ENCODE measurements at places on chromosomes 2 and 18.

DNA sequence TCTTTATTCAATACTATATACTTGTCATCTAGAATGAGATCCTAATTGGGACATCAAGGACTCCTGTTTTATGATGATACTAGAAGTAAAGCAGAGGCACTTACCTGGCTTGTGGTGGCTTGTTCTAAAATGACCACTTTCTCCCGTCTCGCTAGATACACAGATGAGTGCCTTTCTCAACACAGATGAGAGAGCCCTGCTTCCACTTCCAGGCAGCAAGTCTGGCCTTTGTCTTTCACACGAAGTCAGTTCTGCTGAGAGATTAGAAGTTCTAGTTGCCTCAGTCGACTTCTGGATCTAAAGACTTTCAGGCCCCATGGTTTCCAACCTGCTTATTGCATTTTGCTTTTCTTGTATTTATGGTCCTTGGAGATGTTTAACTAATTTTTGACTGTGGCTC, 70.3 kb downstream of the PPP1R1C start:
- no peak for DNase-seq

- no peak for DNase-seq
These were observed 185.8 kb upstream of the ACVR2A start for GRCh38 chr2:147659051-147659450.

DNA sequence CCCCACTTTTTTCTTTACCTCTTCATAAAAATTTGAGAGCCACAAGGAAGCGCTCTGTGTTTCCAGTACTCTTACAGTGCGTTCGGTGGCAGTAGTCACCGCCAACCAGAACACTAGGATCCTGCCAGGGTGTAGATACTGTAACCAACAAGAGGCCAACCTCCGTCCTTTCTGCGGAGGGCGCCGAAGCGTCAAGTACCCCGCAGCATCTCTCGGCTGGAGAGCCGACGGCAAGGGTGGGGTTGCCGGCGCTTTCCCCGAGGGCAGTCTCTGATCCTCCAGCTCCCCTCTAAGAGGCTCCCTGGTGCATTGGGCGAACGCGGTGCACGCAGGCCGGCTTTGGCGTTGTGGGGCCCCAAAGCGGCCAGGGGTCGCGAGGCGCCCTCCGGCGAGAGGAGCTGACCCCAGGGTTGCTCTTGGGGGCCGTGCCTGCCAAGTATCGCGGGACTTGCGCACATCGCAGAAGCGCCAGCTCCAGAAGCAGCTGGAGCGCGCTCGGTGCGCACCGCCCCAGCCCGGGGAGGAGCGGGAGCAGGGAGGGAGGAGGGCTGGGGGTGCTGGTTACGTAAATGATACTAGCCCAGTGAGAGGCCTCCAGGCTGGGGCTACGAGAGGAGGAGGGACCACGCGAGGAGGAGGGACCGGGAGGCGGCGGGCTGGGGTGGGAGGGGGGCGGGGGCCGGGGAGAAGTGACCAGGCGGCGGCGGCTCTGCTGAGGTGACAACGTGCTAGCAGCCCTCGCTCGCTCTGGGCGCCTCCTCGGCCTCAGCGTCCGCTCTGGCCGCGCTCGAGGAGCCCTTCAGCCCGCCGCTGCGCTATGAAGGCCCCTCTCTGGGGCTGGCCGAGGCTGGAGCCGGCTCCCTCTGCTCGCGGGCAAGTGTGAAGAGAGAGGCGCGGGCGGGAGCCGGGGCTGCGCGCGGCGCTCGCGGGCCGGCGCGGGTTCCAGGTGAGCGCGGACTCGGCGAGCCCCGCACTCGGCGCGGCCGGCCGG, at the start of gene GALNT13:
Gene GALNT13, plus strand, starts transcription at position 692 of the 991 bp plus-strand sequence.
- DNase-seq, result peak; percentile 94

GRCh38 chr2:190320696-190321095, 1.1 kb upstream of the HIBCH start:
- DNase-seq, result no peak

DNA sequence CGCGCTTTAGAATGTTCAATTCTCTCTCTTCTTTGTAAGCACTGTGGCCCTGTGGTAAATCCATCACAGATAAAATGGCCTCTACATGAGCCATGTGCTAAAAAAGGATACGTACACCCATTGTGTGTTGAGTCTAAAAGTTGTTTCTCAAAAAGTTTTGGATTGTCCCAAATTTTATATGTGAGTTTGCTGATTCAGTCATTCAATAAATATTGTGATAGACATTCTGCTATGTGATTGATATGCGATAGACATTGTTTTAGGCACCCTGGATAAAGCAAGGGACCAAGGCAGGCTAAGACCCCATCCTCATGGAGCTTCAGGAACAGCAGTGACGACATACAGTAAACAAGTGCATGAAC, 53.5 kb downstream of the E2F6 start:
- DNase-seq, result no peak

- no peak for DNase-seq
These were observed 410.9 kb upstream of the CYRIA start for GRCh38 chr2:17076533-17076932.

DNA sequence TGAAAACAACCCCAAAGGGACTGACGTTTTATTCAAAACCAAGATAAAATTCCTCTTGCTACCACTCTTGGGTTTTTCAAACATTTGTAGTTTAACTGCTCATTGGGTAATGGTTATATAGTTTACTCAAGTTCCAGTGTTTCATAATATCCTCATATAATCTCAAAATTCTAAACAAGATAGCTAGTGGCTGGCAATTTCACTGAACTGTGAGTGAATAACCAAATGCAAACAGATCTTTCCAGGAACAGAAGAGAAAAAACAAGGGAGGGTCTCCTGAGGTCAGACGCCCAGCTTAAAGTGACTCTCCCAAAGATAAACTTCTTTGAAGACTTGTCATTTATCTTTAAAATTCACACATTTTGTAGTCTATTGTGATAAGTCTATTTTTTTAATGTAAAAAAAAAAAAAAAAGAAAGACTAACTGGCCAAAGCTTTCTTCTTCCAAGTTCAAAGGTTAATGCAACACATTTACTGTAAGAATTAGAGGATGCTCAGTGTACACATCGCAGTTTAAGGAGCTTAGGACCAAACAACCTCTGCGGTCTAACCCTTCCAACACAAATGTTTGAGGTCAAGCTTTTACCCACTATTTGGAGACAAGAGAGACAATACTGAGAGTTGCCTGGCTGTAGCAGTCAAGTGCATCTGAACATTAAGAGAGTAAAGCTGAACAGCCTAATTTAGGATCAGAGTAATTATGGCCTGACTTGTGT, 26.6 kb downstream of the LPIN2 start:
- no peak for DNase-seq

DNA sequence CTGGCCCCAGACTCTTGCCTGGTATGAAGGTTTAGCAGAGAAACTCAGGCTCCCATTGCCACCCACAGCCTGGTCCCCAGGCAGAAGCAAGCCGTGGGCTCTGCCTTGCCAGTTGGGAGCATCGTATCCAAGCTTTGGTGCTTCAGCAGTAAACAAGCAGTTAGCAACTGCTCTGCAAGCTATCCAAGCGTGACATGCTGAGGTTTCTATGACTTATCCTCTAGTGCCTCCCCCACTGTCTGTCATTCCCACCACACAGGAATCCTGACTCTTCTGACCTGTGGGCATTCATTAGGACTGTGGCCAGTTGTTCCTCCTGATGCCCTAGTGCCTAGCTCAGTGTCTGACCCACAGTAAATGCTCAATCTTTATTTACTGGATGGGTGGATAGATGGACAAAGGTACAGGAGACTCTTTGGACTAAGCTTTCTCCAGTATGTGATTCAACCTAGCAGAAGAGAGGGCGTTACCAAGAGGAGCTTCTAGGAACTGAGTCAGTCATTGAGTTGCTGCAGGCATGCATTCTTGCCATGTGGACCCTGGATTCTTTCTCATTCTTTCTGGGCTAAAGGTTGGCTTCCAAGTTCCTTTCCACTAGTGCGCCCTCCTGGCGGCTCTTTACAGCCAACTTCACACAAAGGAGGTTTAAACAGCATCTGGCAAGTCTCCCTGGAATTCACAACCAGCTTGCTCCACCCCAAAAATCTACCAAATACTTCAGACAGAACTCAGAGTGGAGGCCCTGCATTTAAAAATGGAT, 40.6 kb upstream of the MRPL19 start:
- no peak for DNase-seq

DNA sequence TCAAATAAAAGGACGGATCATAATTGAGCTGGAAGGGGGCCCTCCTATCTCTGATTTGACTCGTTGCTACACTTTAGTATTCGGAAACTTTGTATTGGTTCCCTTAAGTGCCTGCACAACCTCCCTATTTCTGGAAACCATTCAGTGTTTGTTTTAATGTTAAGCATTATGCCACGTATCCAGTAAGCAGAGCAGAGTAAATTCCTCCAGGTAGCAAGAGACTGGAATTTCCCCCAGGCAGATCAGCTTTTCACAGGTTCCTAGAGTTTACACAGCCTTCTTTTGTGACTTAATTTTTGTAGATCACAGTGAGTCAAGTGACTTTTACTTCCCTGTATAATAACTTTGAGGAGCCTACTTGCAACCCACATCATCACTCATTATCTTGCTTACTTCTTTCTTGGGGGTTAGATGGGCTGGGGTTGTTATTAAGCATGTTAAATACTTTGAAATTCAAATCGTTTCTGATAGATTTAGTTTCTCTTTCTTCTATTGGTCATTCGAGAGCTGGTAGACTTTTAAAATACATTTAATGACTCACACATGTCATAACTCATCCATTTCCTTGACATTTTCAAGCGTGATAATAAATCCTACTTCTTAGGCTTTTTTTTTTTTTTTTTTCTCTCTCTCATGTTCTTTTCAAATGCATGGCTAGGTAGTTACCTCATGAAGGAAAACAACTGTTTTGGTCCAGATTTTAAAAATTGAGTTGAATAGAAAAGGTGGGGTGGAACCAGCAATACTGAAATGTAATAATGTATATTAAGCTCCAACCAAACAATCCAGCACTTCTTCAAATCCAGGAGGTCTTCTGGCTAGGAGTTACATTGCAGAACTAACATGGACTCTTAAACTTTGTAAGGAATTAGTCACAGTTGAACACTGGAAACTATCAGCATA, 219.3 kb downstream of the NEDD4L start:
- no peak for DNase-seq

DNA sequence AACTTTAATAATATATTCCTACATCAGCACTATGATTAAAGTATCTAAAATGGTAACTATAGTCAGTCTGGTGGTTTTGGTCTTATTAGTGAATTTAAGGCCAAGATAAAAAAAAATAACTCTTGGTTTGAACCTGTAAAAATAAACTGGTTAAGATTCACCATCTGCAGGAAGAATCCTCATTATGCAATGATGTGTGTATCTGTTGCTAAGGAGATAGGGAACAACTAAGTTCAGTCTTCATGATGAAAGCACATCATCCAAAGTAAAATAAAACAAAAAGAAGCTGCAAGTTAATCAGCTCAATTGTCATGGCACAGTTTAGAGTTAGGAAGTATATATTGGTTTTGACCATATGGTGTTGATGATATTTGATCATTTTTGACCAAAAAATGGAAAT, 466.0 kb downstream of the NYAP2 start:
- no peak for DNase-seq

DNA sequence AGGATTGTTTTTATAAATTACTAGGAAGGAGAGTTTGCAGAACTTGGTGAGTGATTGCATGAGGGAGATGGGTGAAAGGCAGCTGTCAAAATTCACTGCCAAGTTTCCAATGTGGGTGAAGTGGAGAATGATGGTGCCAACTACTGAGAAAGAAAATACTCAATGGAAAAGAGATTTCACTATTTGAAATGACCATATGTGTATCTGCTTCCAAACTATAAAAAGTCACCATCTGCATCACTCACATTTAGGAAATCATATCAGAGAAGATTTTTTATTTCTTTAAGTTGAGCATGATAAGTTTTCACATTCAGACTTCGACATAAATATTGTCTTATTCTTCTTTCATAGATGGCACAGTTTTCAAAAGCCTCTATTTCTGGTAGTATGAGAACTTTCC, 570.0 kb upstream of the DSEL start:
- DNase-seq, result no peak

- no peak for DNase-seq
These were observed 2.8 kb downstream of the ZFP36L2 start for GRCh38 chr2:43223521-43224001.

DNA sequence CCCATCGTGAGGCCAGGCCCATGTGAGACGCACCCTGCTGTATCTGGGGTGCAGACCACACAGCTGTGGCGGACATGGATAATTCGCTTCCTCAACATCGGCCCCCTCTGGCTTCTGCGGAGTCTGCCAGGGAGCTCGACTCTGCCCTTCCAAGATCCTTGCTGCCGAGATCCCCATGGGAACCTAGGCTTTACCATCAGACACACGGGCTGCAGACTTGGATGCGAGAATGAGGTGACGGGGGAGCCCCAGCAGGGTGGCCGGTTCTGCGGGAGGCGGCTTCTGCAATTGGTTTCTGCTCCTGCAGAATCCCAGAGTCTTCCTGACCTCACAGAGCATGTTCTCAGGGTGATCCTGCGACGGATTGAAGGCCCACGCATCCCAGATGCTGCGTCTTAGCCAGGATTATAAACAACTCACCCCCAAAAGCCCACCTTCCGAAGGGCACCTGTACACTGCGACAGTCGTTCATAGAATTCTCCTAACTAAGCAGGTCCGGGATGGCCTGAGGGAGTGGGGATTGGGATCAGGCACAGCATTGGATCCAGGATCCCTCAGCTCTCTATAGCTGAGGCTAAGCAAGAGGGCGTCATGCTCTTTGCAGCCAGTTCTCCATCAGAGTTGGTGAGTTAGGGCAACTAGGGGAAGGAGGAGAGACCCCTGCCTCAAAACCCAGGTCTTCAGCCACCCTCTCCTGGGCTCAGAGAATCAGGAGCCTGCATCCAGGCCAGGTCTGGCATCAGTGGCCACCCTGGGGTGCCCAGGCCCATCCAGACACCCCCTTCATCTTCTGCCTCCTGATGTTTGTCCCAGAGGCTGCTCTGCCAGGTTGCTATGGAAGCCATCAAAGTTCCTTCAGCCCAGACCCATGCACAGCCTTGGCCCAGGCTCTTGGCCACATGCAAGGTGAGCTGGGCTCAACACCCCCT, 74.7 kb upstream of the SNTG2 start:
- DNase-seq, result no peak

- no peak for DNase-seq
These were observed 199.2 kb upstream of the TNP1 start for GRCh38 chr2:217058791-217059755.

- DNase-seq, result no peak
These were observed 81.3 kb downstream of the TFCP2L1 start for GRCh38 chr2:121203591-121204249.

DNA sequence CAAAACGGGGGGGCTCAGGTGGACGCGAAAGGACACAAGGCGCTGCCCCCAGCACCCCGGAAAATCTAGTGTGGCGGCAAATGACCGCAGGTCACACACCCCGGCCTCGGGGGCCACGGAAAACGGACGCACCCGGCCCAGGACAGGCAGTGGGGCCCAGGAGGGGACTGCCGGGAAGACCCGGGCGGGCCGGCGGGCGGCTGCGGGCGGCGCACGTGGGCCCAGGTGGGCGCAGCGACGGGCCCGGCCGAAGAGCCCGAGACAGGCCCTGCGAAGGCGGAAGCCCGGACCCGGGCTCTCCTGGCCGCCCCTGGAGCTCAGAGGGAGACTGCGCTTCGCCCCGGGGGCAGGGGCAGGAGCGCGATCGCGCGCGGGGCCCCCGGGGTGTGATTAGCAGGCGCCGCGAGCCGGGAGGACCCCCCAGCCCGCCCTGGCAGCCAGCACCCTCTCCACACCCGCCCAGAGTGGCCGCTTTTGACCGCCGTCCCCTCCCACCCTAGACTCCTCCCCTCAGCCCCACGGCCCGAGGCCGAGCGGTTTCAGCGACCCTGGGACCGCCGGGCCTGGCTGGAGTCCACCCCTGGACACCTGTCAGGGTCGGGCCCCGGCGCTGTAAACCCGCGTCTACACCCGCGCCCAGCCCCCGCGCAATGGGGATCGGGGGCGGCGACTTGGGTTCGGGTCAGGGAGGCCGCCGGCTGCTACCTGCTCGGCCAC, 773 bp downstream of the MBP start:
- DNase-seq, result peak; percentile 41

Data from head of caudate nucleus (tissue), 42 donors.